ENCODE measurements at places on chromosomes 4 and X.

DNA sequence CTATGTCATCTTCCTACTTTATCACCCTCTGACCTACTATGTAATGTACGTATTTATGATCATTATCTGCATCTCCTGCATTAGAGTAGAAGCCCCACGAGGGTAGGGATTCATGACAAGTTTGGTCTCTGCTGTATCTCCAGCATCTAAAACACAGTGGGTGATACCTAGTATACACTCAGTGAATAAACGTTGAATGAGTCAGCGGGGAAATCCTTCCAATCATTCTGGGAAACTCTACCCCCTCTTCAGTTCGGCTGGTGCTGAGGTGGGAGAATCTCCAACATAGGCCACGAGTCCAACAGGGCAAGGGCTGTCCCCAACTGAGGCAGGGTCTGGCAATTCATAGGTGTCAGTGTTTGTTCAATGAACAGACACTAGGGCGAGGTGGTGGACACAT lies 74.4 kb upstream of the EFNB1 start:
- DNase-seq: no peak

GRCh38 chr4:177582992-177583391 lies 140.8 kb upstream of the AGA start:
- DNase-seq: no peak

DNA sequence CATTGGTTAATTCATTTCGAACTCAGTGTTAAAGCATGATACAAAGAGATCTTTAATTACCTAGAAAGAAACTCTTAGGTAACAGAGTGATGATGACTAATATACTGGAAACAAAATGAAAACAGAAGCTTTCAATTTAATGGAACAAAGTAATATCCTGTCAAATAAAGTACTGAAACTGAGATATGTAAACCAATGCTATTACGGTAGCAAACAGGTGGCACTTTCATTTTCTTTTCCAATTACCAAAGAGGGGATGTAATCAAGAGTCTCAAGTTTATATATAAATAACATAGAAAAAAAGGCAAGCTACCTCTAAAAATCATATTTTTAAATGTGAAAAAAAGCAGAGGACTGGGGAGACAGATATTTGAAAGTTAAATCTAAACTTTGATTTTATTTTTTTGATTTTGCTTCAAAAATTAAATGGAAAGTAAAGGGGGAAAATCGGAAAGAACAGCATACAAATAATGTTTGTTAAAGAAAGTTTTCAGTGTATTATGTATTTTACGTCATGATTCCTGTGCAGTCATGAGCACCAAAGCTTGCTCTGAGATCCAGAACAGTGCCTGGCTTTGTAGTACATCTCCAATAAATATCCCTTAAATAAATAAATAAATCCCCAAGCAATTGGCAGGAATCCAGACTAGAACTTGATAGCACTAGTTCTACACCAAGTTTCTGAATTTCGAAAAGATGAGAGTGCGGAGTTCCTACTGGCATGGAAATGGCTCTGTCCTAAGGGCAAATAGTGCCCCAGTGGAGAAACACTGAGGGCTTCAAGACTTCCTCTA lies 25.0 kb upstream of the RAPGEF2 start:
- DNase-seq: no peak

DNA sequence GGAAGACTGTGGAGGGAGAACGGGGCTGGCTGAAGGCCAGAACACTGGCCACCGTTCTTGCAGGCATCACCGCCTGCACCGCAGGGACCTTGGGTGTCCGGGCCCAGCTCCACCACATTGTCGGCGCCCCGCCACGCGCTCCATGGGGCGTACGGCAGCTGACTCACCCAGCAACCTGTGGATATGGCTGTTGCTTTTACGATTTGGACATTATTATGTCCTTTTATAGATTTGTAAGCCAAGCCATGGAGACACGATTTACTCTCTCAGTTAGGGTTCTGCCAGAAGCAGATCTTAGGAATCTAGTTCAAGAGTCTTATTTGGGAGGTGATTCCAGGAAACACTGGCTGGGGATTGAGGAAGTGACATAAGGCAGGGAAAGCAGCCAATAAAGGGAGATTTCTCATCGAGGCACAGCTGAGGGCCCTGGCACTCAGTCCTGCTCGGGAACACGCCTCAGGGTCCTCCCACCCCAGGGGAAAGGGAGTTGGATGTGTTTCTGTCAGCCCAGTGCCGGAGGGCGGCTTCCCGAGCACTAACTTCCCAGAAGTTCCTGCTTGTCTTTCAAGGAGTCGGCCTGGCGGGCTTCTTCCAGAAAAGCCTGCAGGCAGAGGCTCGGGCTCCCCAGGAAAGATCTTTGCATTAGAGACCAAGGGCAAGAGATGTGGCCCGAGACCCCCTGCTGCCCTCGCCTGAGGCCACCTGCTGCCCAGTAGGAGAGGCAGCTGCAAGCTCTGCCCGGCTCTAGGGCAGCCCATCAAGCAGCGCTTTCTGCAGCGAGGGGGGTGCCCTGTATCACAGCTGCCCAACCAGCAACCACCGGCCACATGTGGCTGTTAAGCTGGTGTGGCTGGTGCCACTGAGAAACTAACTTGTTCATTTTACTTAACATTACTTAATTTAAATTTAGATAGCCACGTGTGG lies 52.9 kb downstream of the CRMP1 start:
- no peak for DNase-seq

- no peak for DNase-seq
These were observed 185.3 kb upstream of the SPOCK3 start for GRCh38 chr4:167419468-167420140.

- DNase-seq: no peak
These were observed 121.0 kb downstream of the ARHGAP24 start for GRCh38 chr4:85595796-85596559.

GRCh38 chrX:7927259-7928167 lies at the start of gene PNPLA4:
Gene PNPLA4, minus strand, starts transcription at chrX:7927413. Its CDS starts 1,294 bp downstream, at chrX:7926119.
- peak; percentile 83 for DNase-seq

DNA sequence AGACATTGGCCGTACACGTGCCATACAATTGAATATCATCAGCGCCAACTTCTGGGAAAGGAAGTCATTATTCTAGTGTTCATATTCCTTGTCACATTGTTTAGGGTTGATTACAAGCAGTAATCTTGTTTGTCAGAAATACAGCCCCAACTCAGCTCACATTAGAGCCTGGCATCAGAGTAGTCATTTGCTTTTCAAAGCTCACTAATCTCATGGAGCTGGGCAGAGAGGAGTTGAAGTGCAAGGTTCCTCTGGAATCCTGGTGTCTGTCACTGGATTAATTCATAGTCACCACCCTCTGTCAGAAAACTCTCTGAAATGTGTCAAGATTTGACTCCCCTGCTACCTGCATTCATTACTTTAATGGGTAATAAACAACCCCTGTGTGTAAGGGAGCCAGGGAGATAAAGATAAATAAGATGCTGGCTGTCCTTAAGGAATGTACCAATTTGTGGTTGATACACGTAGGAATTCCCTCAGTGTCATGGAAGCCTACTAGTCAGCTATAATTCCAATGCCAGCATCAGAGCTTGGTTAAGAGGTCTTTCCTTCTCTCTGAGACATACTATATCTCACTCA lies 43.7 kb upstream of the S100G start:
- no peak for DNase-seq

Data from activated naive CD8-positive, alpha-beta T cell treated with anti-CD3 and anti-CD28 coated beads for 36 hours (primary cell).